ENCODE measurements at places on chromosomes 4 and X. TPM values are rescaled to one million over a fixed set of nuclear protein-coding genes. Genes with fewer than 3 reads are reported as not detected.
A peak's percentile ranks its signal among the peaks of the same experiment; 100 is the strongest.

DNA sequence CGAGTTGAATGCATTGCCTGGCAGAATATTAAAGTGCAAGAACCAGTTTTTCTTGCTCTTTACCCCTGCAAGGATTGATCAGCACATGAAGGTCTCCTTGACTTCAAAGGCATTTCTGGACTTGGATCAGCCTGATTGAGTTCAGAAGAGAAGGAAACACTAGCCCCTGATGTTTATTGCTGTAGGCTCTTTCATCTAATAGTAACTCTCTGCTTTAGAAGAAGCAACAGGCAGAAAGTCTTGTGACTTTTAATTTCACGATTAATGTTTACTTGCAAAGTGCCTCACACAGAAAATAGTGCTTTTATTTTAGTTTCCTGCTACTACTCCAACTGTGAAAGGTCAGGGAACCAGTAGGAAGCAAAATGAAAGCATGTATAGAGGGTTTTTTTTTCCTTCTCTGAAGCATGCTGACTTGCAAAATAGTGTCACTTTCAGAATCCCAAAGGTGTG is 69.1 kb downstream of the PCDH7 start:
- H3K27ac ChIP-seq = no peak overlapping the region
- H3K4me3 ChIP-seq = no peak overlapping the region
- no peak for DNase-seq

- no peak for DNase-seq
- no peak overlapping the region for H3K4me3 ChIP-seq
- H3K27me3 ChIP-seq = no peaks in the 10 kb centered on the region
- H3K36me3 ChIP-seq = no peaks in the 10 kb centered on the region
Observed at GRCh38 chr4:165506849-165507248, 128.0 kb downstream of the CPE start.

- no peak overlapping the region for H3K4me3 ChIP-seq
- H3K36me3 ChIP-seq = no peaks in the 10 kb centered on the region
- no peaks in the 10 kb centered on the region for H3K4me1 ChIP-seq
Observed at GRCh38 chr4:17721496-17722355, 59.7 kb downstream of the FAM184B start.

BTK gene
- 1.4 TPM for total RNA-seq

MAGEA2B gene
- total RNA-seq = not detected

- H3K4me1 ChIP-seq = no peaks in the 10 kb centered on the region
- H3K27me3 ChIP-seq = no peaks in the 10 kb centered on the region
- DNase-seq = peak; percentile 74
- H3K4me3 ChIP-seq = peak overlapping the region; percentile 97
- peak overlapping the region; percentile 89 for H3K27ac ChIP-seq
Observed at GRCh38 chr4:87219632-87220093, 755 bp downstream of the KLHL8 start.

VCX gene
- total RNA-seq = not detected

DNA sequence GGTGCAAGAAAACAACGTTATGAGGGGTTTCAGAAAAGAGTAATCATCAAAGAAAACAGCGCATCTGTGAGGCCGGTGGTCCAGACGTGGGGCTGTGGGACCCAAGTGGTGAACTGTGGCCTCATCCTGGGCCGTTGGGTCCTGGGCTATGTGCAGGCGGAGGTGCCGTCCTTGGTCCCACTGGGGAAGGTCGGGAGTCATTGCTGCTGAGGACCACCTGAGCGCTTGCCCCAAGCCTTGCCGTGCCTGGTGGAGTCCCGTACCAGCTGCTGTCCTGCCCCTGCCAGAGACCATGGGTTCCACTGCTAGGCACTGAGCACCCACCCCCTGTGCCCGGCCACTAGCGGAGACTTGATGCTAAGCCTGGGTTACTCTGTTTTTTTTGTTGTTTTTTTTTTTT is 25.5 kb upstream of the UVSSA start:
- no peaks in the 10 kb centered on the region for H3K4me1 ChIP-seq
- H3K4me3 ChIP-seq = no peak overlapping the region
- H3K36me3 ChIP-seq = no peaks in the 10 kb centered on the region
- no peak overlapping the region for H3K27ac ChIP-seq

Data from Peyer's patch (tissue), 4 donors.